Activated T-cell treated with anti-CD3 and anti-CD28 coated beads, Interleukin-2, amount 50 U/mL, for 72 hours (primary cell): ENCODE measurements at places on chromosomes 2 and 18.

- DNase-seq, result no peak
Measured at GRCh38 chr2:237430861-237431260, 16.9 kb upstream of the COL6A3 start.

- DNase-seq, result no peak
Measured at GRCh38 chr18:60292186-60292585, 80.4 kb downstream of the MC4R start.

DNA sequence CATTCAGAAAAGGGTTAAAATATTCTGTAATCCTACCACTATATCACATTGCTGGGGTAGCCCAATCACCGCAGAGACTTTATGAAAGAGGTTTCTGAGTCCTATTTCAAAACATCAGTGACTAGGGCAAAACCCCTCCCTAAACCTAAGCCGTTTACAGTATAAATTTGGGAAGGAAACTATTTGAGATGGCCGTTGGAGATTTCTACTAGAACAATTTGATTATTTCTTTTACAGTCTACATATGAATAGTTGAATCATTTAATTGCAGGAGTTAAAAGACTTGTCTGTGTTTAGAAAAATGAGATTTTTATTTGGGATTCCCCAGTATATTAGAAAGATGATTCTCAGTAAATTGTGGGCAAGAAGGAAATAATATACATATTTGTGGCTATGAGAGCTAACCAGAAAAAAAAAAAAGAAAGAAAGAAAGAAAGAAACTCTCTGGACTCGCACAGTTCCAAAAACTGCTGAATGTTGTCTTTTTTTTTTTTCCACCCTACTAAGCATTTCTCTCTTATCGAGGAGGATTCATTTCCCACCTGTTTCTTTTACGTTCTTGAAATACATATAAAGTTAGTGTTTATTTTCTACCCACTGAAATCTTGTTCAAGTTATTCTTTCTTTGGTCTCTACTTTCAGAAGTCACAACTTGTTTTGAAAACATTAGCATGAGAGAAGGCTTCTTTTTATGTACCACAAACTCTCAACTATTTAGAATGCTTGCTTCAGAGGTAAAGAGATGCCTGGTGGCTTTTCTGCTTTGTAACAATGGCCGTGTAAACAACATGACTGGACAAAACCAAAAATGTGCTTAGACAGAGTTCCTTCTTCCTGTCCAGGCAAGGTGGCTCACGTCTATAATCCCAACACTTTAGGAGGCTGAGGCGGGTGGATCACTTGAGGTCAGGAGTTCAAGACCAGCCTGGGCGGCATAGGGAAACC is 65.9 kb downstream of the BCL2 start:
- no peak for DNase-seq

DNA sequence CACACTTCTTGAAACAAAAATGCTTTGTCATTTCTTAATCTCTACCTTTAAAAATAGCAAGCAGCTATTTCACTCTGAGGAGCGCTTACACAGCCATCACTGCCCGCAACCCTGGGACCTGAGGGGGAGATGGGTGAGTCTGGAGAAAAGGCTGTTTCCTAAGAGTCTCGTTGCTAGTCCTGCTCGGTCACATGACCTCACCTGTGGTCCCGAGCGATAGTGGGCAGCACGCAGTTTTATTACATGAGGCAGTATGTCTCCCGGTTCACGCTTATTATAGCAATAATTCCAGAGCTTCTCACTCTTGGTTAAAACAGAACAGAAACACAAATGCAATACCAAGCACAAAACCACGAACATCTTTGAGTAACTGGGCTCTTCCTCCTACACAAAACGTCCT is 105.3 kb downstream of the ZNF516 start:
- DNase-seq, result no peak

DNA sequence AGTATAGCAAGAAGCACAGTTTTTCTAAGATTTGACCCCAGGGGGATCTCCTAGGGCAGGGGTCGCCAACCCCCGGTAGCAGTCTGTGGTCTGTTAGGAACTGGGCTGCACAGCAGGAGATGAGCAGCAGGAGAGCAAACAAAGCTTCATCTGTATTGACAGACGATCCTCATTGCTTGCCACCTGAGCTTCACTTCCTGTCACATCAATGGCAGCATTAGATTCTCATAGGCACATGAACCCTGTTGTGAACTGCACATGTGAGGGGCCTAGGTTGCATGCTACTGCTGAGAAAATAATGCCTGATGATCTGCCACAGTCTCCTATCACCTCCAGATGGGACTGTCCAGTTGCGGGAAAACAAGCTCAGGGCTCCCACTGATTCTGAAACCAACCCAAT is 136.2 kb downstream of the RGPD3 start:
- DNase-seq, result no peak

DNA sequence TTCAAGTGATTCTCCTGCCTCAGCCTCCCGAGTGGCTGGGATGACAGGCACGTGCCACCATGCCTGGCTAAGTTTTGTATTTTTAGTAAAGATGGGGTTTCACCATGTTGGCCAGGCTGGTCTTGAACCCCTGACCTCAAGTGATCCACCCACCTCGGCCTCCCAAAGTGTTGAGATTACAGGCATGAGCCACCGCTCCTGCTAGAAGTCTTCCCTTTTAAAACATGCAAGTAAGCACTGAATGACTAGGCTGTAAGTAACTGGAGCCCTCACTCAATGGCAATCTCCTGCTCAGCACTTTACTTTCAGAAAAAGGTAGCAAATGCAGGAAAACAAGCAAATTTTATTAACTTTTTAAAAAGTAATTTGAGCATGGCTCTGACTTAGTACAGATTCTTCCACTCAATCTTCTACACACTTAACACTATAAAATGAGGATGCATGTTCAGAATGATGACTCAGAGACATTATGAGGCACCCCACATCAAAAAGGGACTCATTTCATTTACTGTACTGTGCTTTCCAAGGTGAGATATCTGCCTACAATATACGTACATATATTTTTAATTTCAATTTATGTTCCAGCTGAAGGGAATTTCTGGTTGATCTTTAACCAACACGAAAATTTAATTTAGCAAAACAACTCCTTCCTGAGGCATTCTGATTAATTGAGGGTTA is 6.6 kb upstream of the NCK2 start:
- no peak for DNase-seq
